Fibroblast of upper back skin (primary cell): ENCODE measurements at places on chromosomes 5 and 9.

- peak; percentile 66 for DNase-seq
Measured at GRCh38 chr9:89046832-89047231, 55.6 kb downstream of the S1PR3 start.

DNA sequence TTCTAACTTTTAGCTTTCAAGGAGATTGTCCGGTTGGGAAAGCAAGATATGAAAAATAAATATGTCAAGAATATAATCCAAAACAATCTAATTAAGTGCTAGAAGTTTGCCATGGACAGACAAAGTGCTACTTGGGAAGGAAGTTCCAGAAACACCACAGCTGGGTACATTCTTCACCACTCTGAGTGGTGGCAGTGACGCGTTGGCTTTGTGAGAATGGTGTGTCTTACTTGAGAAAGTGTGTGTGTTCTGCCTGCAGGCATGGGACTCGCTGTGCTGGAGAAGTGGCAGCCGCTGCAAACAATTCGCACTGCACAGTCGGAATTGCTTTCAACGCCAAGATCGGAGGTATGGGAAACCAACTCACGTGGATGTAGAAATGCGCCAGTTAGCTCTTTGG, 177.2 kb downstream of the PCSK5 start:
- DNase-seq = no peak

GRCh38 chr9:84340535-84340934, at the start of gene SLC28A3:
Gene SLC28A3, minus strand, starts transcription at chr9:84340758. Its CDS starts 125 bp downstream, at chr9:84340633.
- DNase-seq = no peak

GRCh38 chr5:126794157-126794828, 17.4 kb downstream of the LMNB1 start:
- DNase-seq = no peak

DNA sequence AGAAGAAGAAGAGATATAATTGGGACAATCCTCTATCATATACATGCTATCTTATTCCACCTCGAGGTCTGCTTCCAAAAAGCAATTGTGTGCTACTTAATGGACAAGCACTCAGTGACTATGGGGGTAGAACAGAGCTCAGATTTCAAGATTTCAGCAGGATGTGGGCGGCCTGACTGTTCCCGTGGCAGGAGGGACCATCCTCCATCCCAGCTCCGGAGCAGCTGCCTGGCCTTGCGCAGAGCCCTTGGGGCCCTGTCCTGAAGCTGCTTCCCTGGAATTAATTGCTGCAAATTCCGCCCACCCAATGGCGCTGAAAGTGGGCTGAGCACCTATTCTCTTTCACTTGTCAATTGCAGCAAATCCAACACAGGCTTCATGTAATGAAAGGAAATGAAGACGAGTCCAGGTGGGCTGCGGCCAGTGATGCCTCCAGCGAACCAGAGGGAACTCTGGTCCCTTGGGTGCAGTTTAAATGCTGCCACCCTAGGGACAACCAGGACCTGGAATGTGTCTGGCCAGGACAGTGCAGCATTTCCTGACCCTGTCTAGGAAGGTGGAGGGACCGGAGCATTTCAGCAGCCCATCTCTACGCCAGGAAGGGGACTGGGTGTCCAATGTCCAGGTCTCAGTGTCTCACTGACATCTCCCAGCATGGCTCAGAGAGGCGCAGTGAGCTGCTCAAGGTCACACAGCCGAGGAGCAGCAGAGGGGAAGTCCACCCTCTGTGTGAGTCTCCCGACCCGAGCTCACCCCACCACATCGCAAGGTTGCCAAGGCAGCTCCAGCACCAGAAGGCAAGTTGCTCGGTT, 50.5 kb upstream of the FCN1 start:
- peak; percentile 47 for DNase-seq

DNA sequence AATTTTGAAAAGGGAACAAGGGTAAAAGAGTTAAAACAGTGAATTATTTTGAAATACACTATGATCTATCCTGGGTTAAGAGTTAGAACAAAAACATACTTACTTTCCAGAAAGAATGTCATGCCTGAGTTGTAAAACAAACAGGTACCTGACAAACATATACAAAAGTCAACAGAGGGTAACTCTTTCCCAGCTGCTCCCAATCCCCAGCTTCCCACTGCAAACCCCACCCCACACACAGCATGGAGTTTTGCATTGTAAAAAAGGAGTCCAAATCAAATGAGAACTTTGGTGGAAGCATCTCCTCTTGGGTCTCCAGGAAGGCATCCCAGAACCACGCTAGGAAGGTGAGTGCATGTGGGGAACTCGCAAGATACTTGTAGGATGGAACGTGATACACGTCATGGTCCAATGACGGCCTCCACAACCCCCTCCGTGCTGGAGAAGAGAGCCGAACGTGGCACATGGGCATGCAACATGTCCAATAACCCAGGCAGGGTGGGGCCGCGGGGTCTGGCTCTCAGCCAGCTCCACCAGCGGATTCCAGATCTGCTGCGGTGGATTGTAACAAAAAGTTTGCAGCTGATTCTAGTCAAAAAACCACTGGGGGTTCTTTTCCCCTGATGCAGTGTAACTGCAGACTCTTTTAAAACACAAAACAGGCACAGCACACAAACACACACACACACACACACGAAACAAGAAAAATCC, 55.8 kb downstream of the EPB41L4B start:
- DNase-seq = no peak

GRCh38 chr5:174625591-174626350, 98.6 kb upstream of the MSX2 start:
- DNase-seq = no peak
